Caco-2 (cell line): ENCODE measurements at places on chromosomes 3 and 15. TPM values are rescaled to one million over a fixed set of nuclear protein-coding genes. Genes with fewer than 3 reads are reported as not detected.

DNA sequence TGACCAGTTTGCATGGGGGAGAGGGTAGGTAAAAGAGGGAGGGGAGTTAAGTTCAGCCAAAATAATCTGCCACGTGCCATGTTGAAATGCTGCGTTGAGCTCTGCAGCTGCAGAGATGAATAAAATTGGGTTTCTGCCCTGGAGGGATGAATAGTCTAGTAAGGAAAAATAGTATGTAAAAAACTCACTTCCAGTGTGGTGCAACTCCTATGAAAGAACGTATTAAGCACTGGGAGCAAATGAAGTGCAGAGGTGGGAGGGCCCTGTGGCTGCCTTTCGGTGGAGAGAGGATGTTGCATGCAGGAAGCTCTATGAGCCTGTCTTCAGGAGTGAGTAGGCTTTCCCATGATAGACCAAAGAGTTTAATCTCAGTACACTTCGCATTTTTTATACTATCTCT lies 8.6 kb downstream of the CEP63 start:
- H3K36me3 ChIP-seq, result no peaks in the 10 kb centered on the region
- no peaks in the 10 kb centered on the region for H3K4me1 ChIP-seq
- no peak overlapping the region for H3K4me3 ChIP-seq
- no peaks in the 10 kb centered on the region for H3K27me3 ChIP-seq

DNA sequence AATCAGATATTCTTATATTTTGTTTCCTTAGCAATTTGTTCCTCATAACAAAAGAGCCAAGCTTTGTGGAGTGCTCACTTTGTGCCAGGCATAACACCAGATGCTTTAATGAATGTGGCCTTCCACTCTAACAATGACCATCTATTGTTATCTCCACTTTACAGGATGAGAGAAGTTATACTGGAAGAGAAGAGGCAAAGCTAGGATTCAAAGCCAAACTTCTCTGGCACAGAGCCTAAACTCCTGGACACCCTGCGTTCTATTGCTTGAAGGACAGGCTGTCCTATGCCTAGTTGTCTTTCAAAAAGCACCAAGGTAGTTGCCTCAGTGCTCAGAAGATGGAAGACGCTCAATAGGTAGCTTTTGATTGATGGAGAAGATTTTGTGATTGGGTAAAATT lies 123.2 kb upstream of the FEZF2 start:
- DNase-seq, result no peak
- no peak overlapping the region for H3K4me3 ChIP-seq
- no peaks in the 10 kb centered on the region for H3K4me1 ChIP-seq
- no peaks in the 10 kb centered on the region for H3K27me3 ChIP-seq

GRCh38 chr3:33001889-33002288 lies 50.4 kb downstream of the CCR4 start:
- peaks cover 2% of the 10 kb centered on the region; the same call in 1 of the 2 replicates for H3K36me3 ChIP-seq
- DNase-seq, result no peak
- H3K27me3 ChIP-seq, result no peaks in the 10 kb centered on the region
- no peak overlapping the region for H3K4me3 ChIP-seq
- H3K27ac ChIP-seq, result no peak overlapping the region

- DNase-seq, result no peak
- no peak overlapping the region for H3K4me3 ChIP-seq
- peaks cover 9% of the 10 kb centered on the region for H3K4me1 ChIP-seq
- no peaks in the 10 kb centered on the region for H3K36me3 ChIP-seq
- H3K27me3 ChIP-seq, result no peaks in the 10 kb centered on the region
Observed at GRCh38 chr15:39365873-39366272, 215.0 kb upstream of the THBS1 start.

DNA sequence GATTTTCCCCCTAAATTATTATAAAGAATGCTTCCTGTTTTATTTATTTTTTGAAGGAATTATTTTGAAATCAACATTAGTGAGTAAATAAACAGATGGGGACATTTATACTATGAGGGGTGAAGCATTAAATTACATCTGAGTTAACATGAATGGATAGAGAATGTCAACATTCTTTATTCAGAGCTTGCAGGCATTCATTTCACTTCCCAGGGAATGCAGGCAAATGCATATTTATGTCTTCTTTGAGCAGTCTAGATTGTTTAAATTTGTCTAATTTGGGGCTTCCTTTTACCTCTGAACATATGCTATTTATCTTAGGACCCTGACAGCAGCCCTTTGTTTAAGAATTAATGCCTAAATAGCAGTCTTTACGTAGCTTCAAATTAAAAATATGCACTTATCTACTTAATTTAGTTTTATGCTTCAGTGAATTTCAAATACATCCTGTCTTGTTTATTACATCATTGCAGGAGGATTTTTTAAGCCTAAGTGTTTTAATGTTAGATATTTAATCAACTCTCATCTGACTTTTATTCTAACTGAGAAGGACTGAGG lies 630.5 kb upstream of the LMCD1 start:
- H3K4me3 ChIP-seq, result no peak overlapping the region
- H3K4me1 ChIP-seq, result peaks cover 8% of the 10 kb centered on the region; the same call in 1 of the 2 replicates
- DNase-seq, result no peak
- no peak overlapping the region for H3K27ac ChIP-seq

- H3K27ac ChIP-seq, result no peak overlapping the region
- no peaks in the 10 kb centered on the region for H3K27me3 ChIP-seq
- H3K36me3 ChIP-seq, result no peaks in the 10 kb centered on the region
Observed at GRCh38 chr15:68631601-68632051, 52.8 kb downstream of the CORO2B start.

GRCh38 chr15:67601073-67601472 lies 58.6 kb downstream of the MAP2K5 start:
- H3K4me3 ChIP-seq, result no peak overlapping the region
- H3K4me1 ChIP-seq, result no peaks in the 10 kb centered on the region
- no peaks in the 10 kb centered on the region for H3K36me3 ChIP-seq
- DNase-seq, result no peak

GRCh38 chr15:77069521-77070121 lies 1.3 kb downstream of the TSPAN3 start:
- H3K27ac ChIP-seq, result peak overlapping the region; percentile 45
- H3K4me3 ChIP-seq, result peak overlapping the region; percentile 64
- DNase-seq, result no peak
- no peaks in the 10 kb centered on the region; the same call in 1 of the 2 replicates for H3K36me3 ChIP-seq
- H3K4me1 ChIP-seq, result peaks cover 40% of the 10 kb centered on the region
- no peaks in the 10 kb centered on the region for H3K27me3 ChIP-seq

DNA sequence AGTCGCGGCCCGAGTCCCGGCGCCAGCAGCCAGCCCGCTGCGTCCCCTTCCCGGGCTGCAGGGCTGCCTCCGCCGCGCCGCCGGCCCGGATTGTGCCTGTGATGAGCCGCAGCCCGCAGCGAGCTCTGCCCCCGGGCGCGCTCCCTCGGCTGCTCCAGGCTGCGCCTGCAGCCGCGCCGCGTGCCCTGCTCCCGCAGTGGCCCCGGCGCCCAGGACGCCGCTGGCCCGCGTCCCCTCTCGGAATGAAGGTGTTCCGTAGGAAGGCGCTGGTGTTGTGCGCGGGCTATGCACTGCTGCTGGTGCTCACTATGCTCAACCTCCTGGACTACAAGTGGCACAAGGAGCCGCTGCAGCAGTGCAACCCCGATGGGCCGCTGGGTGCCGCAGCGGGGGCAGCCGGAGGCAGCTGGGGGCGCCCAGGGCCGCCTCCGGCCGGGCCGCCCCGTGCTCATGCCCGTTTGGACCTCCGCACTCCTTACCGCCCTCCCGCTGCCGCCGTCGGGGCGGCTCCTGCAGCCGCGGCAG lies 1.2 kb downstream of the CHST2 start:
- H3K36me3 ChIP-seq, result no peaks in the 10 kb centered on the region
- H3K27ac ChIP-seq, result no peak overlapping the region
- H3K27me3 ChIP-seq, result no peaks in the 10 kb centered on the region; the same call in 1 of the 2 replicates
- DNase-seq, result no peak
- H3K4me3 ChIP-seq, result no peak overlapping the region

- H3K27ac ChIP-seq, result no peak overlapping the region
- no peaks in the 10 kb centered on the region for H3K36me3 ChIP-seq
- H3K27me3 ChIP-seq, result no peaks in the 10 kb centered on the region
- H3K4me3 ChIP-seq, result no peak overlapping the region
Observed at GRCh38 chr3:125634336-125634950, 39.1 kb upstream of the OSBPL11 start.

GRCh38 chr3:177322881-177323280 lies 125.6 kb upstream of the TBL1XR1 start:
- no peak overlapping the region for H3K4me3 ChIP-seq
- no peak for DNase-seq
- no peak overlapping the region for H3K27ac ChIP-seq
- H3K36me3 ChIP-seq, result no peaks in the 10 kb centered on the region
- H3K4me1 ChIP-seq, result no peaks in the 10 kb centered on the region; the same call in 1 of the 2 replicates
- H3K27me3 ChIP-seq, result no peaks in the 10 kb centered on the region

GRCh38 chr3:37993820-37994638 lies 3.4 kb downstream of the VILL start:
- no peak for DNase-seq
- H3K4me1 ChIP-seq, result peaks cover 87% of the 10 kb centered on the region
- H3K36me3 ChIP-seq, result no peaks in the 10 kb centered on the region

- peak; percentile 86 for DNase-seq
- H3K27ac ChIP-seq, result peak overlapping the region; percentile 92
- H3K4me1 ChIP-seq, result no peaks in the 10 kb centered on the region
- H3K36me3 ChIP-seq, result no peaks in the 10 kb centered on the region
- no peaks in the 10 kb centered on the region for H3K27me3 ChIP-seq
Observed at GRCh38 chr3:125990253-125990970, 21.4 kb downstream of the ROPN1B start.

DNA sequence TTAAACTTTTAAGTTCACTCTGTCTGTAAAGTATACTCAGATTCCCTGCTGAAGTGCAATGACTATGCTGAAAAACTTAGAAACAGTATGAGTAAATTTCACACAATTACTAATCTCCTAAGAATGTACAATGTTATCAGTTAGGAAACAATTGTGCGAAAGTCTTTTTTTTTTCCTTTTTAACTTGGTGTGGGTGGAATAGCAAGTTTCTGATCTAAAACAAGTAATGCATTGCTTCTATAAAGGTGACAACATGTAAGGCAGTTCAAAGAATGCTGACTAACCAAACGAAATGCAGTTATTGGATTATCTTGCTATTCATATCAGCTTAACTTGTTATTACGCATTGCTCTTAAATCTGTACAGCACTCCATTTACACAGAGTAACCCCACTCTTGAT lies 19.3 kb upstream of the SLC12A8 start:
- no peaks in the 10 kb centered on the region for H3K36me3 ChIP-seq
- H3K27ac ChIP-seq, result no peak overlapping the region
- no peak overlapping the region for H3K4me3 ChIP-seq
- peaks cover 10% of the 10 kb centered on the region for H3K4me1 ChIP-seq
- no peak for DNase-seq

DNA sequence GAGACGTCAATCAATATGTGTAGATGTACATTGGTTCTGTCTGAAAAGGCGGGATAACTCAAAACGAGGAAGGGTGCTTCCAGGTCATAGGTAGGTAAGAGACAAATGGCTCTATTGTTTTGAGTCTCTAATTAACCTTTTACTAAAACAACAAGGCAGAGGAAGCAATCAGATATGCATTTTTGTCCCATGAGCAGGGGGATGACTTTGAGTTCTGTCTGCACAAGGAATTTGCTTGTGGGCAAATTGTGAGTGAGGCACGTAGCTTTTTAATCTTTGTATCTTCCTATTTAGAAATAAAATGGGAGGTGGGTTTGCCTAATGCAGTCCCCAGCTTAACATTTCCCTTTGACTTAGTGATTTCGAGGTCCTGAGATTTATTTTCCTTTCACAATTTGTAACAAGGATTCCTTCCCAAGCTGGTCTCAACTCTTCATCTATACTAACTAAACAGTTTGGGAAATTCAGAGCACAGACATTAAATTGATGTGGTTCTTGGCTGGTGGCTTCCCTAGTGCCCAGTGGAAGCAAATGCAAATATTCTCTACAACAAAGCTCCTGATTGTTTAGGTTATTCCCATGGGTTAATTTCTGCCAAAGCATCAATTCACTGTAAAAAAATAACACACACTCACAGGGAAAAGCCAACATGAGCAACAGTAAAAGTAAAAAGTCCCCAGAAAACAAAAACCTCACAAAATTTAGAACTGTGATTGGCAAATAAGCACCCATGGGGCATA lies 738.8 kb upstream of the SGO1 start:
- H3K4me1 ChIP-seq, result no peaks in the 10 kb centered on the region
- H3K27ac ChIP-seq, result no peak overlapping the region
- H3K27me3 ChIP-seq, result no peaks in the 10 kb centered on the region
- H3K4me3 ChIP-seq, result no peak overlapping the region

DNA sequence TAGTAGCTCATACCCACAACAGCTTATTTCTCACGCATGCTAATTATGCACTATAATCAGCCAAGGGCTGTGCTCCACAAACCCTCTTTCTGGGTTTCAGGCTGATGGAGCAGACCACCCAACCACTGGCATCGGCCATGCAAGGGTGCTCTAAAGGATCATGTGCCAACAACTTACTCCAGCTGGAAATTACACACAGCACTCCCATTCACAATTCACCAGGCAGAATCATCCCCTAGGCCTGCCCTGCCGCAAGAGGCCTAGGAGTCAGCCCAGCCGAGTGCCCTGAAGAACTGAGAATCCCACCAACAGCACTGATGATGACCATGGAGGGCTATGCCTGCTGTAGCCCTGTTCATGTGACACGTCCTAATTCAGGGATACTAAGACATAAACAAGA lies 216.2 kb upstream of the CHRNA7 start:
- no peak for DNase-seq
- H3K36me3 ChIP-seq, result no peaks in the 10 kb centered on the region
- no peak overlapping the region for H3K4me3 ChIP-seq
- no peak overlapping the region for H3K27ac ChIP-seq
- H3K27me3 ChIP-seq, result no peaks in the 10 kb centered on the region

REC114 gene
- not detected in 2 replicates for total RNA-seq

TSC22D2 gene
- 30.8 and 33.6 TPM in 2 replicates for total RNA-seq

PLSCR4 gene
- 7.9 and 9.1 TPM in 2 replicates for total RNA-seq

ST3GAL6 gene
- total RNA-seq, result 59.7 and 67.2 TPM in 2 replicates

GATM gene
- 3.3 and 4.4 TPM in 2 replicates for total RNA-seq
